ENCODE measurements at places on chromosomes 1 and 21. TPM values are rescaled to one million over a fixed set of nuclear protein-coding genes. Genes with fewer than 3 reads are reported as not detected.

The CDK18 gene
- 47.0 TPM for total RNA-seq

- H3K36me3 ChIP-seq = no peaks in the 10 kb centered on the region
- peaks cover 10% of the 10 kb centered on the region for H3K4me1 ChIP-seq
- H3K27me3 ChIP-seq = no peaks in the 10 kb centered on the region
Observed at GRCh38 chr1:28296401-28297261, 32.2 kb upstream of the MED18 start.

DNA sequence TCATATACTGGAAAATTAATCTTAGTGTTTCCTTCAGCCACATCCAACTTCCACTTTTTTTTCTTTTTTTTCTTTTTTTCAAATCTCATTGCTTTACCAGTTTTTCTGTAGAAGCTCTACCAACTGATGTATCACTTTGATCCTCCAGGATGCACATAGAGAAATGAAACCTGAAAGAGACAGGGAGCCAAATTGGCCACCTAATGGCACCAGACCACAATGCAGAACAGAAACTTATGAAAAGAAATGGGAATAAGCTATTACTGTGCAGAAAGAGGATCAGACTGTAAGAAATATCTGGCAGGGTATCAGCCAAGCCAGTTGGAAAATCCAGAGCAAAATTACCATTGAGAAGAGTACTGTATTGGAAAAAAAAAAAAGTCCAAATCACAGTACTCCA lies 1514.2 kb downstream of the MRPL39 start:
- H3K27ac ChIP-seq = no peak overlapping the region
- H3K27me3 ChIP-seq = no peaks in the 10 kb centered on the region
- no peak for DNase-seq
- no peaks in the 10 kb centered on the region for H3K36me3 ChIP-seq
- H3K4me1 ChIP-seq = no peaks in the 10 kb centered on the region

The RPS27 gene
- 877 TPM for total RNA-seq
